ENCODE measurements at places on chromosomes 13 and 19.

DNA sequence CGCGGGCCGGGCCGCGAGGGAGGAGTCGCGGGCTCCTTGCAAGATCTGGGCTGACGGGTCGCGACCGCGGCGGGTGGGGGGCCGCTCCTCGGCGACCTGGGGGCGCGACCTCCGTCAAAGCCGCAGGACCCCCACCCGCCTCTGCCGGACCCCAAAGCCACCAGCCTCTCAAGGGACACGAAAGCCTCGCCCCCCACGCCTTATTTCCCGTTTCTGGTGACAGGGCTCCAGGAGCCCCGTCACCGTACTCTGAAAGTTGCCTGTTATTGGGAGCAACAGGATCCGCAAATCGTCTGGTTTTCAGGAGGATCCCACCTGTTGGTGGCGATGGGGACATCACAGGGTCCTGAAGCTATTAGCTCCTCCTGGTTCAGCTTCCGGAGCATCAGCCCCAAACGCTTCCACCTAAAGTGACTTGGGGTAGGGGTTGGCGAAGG lies 530 bp downstream of the MAU2 start:
- DNase-seq, result no peak

DNA sequence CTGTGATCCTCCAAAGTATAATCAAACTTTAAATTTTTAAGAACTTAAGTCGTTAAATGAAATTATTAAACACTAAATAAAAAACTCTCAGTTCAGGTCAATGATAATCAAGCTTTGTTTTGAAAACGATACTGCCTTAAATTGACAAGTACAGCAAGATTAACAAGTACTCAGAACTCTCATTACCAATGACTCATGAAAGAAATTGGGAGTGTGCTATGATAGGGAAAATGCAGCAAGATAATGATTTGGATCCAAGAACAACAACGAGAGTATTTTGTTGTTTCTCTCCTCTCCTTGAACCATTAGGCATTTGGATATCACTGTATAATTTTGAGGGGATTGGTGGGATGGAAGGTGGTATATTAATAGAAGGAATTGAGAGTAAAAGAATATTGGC lies 10.2 kb downstream of the N4BP2L2 start:
- DNase-seq, result no peak

GRCh38 chr13:42076309-42076713 lies 27.9 kb downstream of the DGKH start:
- no peak for DNase-seq

DNA sequence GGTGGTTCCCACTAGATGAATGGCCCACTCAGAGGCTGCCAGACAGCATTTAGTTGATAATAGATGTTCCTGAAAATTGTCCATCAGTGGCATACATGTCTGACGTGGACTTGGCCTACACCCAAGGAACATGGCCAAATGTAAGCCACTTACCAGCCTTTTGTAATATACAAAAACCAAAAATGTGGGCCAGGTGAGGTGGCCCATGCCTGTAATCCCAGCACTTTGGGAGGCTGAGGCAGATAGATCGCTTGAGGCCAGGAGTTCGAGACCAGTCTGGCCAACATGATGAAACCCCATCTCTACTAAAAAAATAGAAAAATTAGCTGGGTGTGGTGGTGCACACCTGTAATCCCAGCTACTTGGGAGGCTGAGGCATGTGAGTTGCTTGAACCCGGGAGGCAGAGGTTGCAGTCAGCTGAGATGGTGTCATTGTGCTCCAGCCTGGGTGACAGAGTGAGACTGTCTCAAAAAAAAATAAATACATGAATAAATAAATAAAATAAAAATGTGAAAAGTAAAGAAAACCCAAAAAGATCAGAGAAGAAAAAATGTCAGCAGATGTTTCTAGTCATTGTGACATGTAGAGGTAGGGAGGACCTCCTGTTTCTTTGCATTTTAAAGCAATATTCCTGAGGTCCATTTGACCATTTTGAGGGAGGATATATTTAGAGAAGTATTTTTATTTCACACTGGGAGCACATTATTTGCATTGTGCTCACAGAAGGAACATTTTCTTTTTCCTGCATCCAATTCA lies 7.1 kb upstream of the WTIP start:
- DNase-seq, result no peak

- no peak for DNase-seq
Measured at GRCh38 chr19:47730910-47731309, 14.4 kb upstream of the NOP53 start.

- peak; percentile 57 for DNase-seq
Measured at GRCh38 chr13:21124852-21125251, 51.5 kb downstream of the SKA3 start.

DNA sequence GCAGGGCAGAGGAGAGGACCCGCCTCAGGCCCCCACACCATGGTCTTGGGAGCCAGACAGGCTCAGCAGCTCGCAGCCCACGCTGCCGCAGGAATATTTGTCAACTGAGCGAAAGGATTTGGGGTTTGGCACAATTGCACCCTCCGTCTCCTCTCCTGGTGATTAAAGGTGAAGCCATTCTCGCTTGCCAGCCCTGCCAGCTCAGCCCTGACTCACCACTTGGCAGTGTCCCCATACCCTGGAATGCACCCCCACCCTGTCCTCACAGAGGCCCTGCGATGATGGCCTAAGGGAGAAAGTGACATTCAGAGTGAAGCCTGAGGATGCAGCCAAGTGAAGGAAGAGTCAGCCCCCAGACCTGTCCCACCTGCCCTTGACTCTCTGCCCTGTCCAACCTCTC lies 18.8 kb downstream of the CYTH2 start:
- no peak for DNase-seq

- DNase-seq, result no peak
Measured at GRCh38 chr13:36323951-36324566, 22.1 kb downstream of the SPART start.

DNA sequence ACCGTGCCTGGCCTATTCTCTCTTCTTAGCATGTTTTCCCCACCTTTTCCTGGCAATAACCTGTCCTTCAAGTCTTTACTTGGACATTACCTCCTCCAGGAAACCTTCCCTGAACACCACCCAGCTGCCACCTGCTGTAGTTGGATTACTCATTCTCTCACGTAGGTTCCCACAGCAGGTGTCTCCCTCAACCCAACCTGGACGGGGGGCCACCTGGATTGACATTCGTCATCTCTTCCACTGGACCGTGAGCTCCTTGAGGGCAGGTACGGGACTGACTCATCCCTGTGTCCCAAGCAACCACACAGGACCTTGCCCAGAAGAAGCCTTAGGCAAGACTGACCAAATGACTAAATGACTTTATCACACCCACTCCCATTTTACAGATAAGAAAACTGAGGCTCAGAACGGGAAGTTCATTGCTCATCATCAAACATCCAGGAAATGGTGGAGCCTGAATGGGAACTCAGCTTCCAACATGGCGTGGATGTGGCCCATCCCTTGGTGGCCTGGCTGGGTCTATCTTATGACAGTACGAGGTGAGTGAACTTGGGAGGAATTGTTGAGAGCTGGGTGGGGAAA lies 3.5 kb upstream of the KLK6 start:
- no peak for DNase-seq

DNA sequence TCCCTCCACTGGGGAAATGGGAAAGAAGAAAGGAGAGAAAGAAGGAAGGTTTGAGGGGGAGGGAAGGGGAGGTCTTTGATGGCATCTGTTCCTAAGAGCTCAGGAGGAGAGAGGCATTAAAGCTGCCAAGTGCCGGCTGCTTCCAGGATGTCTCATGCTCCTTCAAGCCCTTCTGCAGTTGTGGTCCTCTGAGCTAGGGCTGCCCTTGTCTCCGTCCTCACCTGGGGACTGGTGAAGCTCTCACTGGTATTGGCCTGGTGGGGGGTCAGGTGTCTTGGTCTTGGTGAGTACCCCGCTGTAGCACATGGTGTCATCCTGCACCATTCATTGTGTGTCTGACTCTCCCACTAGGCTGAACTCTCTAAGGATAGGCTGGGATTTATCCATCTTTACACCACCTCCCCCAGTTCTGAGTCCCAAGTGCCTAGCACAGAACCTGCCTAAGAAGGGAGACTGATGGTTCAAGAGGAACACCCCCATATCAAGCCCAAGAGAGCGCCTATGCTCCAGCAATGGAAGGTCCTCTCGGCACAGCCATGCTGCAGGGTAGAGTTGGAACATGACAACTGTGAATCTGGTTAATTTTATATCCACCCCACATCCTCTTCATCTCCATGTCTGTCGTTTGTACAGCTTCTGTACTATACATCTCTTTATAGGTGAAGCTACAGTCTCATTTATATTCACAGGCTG lies 83.7 kb downstream of the AKAP11 start:
- no peak for DNase-seq

- DNase-seq, result peak; percentile 22
Measured at GRCh38 chr13:102555914-102556553, 40.8 kb upstream of the TPP2 start.

GRCh38 chr19:9474975-9475374 lies 23.4 kb downstream of the ZNF560 start:
- no peak for DNase-seq

DNA sequence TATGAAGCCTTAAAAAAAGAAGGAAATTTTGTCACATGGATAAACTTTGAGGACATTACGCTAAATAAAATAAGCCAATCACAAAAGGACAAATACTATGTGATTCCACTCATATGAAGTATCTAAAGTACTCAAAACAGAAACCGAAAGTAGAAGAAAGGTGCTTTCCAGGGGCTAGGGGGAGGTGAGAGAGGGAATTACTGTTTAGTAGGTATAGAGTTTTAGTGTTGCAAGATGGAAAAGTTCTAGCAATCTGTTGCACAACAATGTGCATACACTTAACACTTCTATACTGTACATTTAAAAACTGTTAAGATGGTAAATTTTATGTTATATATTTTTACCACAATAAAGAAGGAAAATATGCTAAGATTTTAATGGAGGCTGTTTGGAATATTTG lies 83.0 kb downstream of the POLR1D start:
- no peak for DNase-seq

GRCh38 chr13:79695754-79696153 lies 214.8 kb downstream of the NDFIP2 start:
- DNase-seq, result no peak

DNA sequence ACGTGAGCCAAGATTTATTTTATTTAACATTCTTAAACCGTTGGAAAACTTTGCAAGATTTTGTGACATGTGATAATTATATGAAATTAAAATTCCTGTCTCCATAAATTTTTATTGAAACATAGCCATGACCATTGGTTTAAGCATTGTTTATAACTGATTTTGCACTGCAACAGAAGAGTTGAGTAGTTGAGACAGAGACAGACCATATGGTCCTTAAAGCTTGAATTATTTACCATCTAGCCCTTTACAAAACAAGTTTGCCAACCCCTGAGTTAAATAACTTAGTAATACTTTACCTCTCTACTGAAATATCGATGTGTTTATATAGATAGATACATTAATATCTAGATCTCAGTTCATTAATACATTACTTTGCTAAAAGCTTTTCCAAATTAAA lies 814.1 kb upstream of the GPC6 start:
- DNase-seq, result no peak

- peak; percentile 47 for DNase-seq
Measured at GRCh38 chr19:13053761-13054625, 48.7 kb downstream of the LYL1 start.

DNA sequence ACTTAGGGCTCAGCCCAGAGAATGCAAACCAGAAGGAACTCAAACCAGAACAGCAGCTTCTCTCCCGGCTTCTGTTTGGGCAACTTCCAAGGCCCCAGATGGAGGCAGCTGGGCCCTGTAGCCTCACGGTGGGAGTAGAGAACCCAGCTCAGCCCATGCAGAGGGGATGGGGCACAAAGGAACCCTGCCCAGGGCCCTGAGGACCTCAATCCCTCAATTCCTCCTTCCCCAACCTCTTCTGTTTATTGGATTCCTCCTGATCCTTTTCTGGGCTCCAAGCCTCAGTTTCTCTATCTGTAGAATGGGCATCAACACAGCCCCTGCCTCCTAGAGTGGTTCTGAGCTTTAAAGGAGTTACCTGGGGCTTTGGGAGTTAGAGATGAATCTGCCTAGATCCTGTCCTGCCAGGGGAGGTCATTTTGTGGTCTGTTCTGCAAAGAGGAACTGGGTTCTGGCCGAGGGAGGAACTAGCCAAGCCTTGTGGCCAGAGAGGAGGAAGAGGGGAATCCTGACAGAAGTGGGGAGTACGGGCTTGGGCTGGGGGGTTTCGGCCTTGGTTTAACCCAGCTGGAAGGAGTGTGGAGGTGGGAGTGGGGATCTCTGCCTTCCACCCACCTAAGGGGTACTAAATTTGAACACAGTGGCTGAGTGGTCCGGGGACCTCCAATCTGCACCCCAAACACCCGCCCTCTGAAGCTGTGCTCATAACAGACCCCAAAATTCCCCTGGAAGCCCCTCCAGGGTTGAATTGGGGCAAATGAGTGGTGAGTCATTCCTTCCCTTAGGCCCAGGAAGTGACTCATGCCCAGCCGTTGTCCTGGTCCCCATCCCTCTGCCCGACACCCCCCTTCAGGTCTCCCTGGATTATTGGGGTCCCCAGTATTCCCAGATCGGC lies 2.7 kb downstream of the ADGRE5 start:
- no peak for DNase-seq

DNA sequence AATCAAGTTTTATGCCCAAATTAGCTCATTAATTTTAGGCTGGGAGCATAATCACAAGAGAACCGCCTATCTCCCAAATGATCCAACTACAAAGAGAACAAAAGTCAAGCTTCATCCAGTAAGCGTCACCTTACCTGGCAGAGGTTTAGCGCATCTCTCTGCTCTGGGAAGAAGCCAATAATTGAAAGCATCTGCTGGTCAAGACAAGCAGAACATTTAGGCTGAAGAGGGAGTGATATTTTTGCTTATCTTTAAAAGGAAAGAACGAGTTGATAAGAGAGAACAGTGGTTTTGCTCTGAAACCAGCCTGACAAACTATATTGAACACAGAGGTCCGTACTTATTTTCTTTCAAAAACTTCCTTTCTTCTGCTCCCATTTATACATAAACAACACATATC lies 242.1 kb downstream of the ENOX1 start:
- DNase-seq, result no peak
